ENCODE measurements at places on chromosomes 7 and 10.

DNA sequence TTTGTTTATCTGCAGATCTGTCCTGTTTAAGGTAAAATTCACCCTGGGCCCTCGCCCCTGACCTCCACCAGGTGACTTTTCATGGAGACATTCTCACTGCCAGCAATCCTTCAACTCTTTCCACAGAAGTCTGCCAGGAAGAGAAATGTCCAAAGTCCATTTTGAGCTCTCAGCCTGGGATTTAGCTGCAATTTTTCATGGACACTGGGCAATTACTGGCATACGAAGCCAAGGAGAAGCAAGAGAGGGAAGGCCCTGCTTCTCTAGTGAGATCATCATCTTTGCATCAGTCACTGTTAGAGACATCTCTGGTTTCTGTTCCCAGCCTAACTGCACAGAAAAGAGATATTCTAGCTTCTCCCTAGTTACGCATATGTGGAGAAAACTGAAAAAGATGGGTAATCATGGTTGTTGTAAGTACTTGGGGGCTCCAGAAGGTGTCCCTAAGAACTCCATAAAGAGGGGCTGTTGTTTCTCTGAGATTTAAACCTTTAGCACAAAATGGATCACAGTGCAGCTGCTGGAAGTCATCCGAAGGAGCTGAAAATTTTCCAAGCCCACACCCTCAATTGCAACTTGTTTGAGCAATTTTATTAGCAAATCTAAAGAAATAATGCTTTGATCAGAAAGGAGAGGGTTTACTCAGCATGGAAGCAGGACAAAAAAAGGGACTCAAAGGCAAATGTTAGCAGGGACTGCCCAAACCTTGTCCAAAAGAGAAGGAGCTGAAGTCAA is 168.9 kb downstream of the SNX10 start:
- no peak for DNase-seq

DNA sequence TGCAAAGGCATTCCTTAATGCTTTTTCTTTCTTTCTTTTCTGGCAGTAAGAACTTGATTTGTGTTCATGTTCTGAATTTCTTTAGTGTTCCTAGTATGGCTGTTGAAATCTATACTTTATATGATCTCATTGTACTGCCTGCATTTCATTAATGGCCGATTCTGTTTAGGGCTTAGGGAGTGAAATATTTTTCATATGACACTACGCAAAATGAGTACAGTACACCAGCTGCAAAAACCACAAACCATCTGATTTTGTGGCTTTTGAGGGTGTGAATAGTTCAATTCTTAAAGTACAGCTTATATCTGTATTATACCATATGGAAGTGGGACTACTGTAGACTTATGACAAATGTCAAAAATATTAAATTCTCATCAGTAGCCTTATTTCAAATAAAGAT is 69.1 kb upstream of the FOXP2 start:
- no peak for DNase-seq

GRCh38 chr10:33412653-33413361 is 78.3 kb upstream of the NRP1 start:
- peak; percentile 69 for DNase-seq

DNA sequence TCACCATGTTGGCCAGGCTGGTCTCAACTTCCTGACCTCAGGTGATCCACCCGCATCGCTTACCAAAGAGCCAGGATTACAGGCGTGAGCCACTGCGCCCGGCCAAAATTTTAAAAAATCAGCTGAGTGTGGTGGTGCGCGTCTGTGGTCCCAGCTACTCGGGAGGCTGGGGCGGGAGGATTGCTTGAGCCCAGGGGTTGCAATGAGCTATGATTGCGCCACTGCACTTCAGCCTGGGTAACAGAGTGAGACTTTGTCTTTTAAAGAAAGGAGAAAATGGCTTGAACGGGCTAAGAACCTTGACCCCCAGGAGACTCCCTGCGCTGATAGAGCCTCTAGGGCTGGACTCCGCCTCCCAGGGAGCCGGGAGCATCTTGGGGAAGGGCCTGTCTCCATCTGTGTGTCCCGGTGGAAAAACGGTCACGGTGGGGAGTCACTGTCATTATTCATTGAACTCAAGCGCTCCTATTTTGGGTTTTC is 760 bp upstream of the KCTD7 start:
- DNase-seq, result no peak

DNA sequence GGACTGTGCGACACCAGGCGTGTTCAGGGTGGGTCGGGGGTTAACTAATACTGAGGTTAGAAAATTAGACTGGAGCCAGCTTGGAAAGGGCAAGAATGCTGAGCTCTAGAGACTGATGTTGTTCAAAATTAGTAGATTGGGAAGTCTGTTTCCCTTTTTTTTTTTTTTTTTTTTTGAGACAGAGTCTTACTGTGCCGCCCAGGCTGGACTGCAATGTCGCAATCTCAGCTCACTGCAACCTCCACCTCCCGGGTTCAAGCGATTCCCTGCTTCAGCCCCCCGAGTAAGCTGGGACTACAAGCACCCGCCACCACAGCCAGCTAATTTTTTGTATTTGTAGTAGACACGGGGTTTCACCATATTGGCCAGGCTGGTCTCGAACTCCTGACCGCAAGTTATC is 2.7 kb upstream of the CPVL start:
- no peak for DNase-seq

GRCh38 chr10:44805466-44806210 is 105.5 kb upstream of the TMEM72 start:
- DNase-seq, result no peak

- DNase-seq, result no peak
These were observed 35.7 kb downstream of the CYP17A1 start for GRCh38 chr10:102801496-102801895.

DNA sequence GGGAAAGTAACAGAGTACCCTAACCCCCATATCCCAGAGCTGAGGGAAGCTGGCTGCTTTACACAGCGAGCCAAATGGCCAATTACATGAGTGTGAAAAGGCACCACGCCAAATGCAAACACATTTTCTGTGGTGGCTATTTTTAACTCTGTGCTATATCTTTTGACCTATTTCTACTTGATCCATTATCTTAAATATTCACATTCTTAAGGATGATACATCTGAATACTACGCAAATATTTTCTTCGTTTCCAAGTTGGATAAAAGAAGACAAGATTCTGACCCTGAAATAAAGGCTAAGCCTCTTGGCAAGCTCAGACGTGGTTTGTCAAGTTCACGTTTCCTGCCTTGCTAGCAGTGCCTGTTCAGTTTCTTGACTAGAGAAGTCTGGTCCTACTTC is 146.7 kb upstream of the TMEM196 start:
- no peak for DNase-seq

- DNase-seq, result peak; percentile 76
These were observed 115.9 kb upstream of the EEPD1 start for GRCh38 chr7:36037121-36037662.

DNA sequence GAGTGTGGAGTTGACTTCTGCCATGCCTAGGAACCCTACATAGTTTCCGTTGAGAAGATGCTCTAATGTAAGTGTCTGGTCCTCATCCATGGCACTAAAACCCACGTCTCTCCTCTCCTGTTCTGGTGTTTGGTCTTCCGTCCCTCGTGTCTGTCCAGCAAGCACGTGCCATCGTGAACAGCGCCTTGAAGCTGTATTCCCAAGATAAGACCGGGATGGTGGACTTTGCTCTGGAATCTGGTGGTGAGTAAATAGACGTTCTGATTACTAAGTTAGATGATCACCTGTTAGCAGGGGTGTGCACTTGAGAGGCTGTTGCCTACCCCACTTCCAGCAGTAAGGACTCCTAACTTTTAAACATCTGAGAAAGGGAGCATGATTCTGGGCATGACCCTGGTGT is 15.1 kb upstream of the GET4 start:
- no peak for DNase-seq

GRCh38 chr7:140229101-140229525 is 52.3 kb upstream of the KDM7A start:
- no peak for DNase-seq

- DNase-seq, result no peak
These were observed 275.3 kb downstream of the NRG3 start for GRCh38 chr10:82150123-82150900.

DNA sequence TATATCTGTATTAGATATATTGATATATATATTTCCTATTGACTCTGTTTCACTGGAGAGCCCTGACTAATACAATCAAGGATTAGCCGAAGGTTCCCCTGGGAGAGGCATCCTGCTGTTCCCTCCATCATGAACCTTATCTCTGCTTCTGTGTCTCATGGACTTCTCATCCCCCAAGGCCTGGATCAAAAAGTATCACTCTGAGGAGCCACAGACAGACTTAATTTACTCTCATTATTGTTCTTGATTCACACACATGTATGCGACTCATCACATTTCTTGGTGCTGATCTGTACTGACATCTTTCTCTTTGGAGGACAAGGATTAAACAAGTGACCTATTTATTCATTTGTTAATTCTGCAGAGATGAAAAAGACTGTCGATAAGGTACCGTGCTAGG is 550.2 kb downstream of the KCNMA1 start:
- DNase-seq, result no peak

DNA sequence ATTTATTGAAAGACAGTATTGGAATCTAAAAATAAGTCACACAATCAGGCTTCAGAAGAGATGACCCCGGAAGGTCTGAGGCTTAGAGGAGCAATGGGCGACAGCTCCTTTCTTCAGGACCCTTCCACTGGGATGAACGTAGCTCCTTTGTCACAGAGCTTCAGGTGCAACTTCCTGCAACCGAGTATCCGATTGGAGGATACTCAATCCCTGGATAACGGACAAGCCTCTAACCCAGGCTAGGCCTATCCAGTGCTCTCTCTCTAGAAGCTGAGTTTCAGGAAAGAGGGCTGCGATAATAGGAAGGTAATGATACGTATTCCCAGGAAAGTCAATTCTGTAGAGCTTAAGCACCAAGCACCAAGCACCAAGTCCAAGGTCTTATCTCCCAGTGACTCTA is 349.4 kb upstream of the NPSR1 start:
- DNase-seq, result no peak

DNA sequence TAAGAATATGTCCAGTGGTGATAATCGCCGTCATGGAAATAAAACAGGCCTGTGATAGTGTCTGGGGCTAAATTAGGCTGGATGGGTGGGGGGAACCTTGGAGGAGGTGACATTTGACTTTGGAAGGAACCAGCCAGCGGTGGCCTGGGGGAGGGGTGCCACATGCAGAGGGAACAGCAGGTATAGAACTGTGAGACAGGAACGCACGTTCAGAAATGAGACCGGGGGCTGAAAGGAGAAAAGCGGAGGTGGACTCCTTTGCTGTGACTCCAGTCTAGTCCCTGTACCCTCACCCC is 2.6 kb upstream of the CYP26A1 start:
- no peak for DNase-seq

- DNase-seq, result no peak
These were observed 16.9 kb downstream of the ZNF713 start for GRCh38 chr7:55903985-55904759.

DNA sequence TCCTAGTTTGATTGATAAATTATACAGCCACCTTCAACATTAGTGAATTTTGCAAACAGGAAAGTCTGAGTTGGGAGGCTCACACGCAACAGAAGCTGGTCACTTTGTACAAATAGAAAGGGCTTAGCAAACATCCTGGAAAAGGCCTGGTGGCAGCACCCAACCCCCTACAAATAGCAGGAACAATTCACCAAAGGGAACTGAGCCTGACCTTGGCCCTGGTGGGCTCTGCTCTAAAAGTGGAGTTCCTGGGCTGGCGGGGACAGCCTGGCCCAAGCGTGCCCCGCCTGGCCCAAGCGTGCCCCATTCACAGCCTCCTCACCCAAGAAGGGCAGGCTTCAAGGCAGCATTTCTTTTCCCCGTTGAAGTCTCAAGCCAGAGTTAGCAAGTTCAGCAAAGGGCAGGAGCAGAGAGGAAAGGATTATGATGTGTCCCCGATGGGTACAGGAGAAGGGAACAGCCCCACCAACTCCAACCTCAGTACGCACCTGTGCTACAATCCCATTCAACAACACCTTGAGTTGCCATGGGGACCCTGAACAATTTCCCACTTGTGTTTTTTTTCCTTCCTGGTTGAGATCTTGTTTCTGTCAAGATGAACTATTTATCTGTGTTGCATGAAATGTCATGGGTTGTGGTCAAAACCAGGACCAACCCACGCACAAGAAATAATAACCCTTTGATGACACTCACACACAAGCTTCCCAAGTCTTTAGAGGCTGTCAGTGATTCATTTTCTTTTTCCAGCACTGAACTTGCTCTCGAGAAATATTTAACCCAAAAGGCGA is 43.4 kb downstream of the RGS10 start:
- peak; percentile 60 for DNase-seq

- no peak for DNase-seq
These were observed 6.3 kb upstream of the CLIP2 start for GRCh38 chr7:74282748-74283459.

DNA sequence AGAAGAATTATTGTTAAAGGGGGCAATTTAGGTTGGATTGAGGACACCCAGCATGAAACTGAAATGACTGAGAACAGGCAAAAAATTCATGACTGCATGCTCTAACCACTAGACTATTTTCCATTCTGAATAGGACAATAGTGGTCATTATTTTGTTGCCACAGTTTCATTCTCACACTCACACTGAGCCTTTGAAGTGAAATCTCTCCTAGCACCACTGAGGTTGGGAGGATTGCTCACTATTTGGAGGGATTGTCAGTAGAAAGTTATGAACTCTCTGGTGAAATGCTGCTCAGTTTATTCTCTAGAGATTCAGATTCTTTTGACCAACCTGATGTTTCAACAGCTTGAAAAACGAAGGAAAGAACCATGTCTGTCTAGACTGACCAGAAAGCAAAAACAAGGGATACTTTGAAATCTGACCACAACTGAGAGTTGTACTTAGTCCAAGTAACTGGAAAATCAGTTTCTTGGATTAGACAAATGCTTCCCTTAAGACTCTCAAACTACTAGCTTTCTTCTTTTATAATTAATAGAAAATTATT is 191.2 kb downstream of the DYNC1I1 start:
- DNase-seq, result no peak

DNA sequence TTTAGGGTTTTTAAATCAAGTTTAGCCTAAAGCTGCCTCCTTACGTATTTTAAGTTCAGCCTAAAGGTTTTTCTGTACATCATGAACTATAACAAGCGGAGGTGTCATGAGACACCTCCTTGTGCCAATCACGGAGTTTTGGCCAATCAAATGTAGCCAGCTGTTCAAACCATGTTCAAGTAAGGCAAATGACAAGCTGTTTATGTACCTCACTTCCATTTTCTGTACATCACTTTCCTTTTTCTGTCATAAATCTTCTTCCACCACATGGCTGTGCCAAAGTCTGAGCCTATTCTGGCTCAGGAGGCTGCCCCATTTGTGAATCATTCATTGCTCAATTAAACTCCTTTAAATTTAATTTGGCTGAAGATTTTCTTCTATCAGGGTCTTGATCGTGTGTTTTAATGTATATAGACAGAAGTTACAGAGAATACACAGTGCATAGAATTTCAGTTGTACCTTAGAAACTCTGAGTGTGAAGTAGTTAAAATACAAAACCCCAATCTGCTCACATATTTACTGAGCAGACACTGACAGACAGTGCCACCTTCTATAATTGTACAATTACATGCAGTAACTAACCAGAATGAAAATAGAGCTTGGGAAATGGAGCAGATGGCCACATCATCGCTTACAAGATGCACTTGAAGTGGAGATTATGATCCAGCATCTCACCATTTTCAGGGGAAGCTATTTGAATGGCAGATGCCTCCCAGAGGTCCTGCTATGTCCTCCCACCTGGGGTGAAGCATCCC is 76.9 kb upstream of the LANCL2 start:
- no peak for DNase-seq
